ENCODE measurements at places on chromosomes 7 and 10.

DNA sequence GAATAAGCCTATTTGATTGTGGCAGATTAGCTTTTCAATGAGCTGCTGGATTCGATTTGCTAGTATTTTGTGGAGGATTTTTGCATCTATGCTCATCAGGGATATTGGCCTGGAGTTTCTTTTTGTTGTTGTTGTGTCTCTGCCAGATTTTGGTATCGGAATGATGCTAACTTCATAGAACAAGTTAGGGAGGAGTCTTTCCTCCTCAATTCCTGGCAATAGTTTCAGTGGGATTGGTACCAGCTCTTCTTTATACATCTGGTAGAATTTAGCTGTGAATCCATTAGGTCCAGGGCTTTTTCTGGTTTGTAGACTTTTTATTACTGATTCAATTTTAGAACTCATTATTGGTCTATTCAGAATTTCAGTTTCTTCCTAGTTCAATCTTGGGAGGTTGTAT lies 43.4 kb upstream of the KLF14 start:
- no peak for DNase-seq

GRCh38 chr7:36966636-36967035 lies 242.3 kb upstream of the AOAH start:
- DNase-seq: no peak

DNA sequence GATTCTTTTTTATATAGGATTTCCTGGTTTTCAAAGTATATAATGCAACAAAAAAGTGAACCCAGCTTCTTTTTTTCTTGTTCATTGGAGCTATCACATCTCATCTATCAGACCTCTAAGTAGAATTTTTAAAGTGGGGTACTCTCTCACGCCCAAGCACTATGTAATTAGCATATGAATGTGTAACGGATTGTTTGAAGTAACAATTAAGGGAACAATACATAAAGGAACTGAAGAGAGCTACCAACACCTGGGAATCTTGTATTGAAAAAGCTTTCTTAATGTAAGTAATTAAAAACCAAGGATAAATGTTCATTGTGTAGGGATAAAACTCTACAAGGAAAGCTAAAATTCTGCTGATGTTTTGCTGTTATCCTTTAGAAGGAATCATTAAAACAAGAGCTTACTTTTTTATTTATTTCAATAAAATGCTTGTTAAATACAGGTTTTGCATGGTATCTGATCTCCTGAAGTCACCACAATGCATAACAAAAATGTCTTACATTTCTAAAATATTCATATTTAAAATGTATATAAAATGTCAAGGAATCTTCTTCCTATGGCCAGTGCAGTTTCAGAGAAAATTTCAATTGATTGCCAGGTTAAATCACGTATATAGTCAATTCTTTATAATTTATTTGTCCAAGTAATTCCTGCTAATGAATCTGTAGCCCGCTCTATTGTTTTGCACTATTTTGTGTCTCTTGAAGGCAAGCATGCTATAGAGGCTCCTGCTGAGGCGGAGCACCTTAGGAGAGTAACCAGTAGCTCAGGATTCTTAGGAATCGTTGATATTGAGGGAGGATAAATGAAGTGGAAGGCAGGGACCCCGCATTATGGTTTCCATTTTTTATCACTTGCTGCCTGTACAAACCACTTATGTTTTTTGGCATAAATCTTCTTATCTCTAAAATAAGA lies 51.6 kb downstream of the PTPRZ1 start:
- DNase-seq: no peak

DNA sequence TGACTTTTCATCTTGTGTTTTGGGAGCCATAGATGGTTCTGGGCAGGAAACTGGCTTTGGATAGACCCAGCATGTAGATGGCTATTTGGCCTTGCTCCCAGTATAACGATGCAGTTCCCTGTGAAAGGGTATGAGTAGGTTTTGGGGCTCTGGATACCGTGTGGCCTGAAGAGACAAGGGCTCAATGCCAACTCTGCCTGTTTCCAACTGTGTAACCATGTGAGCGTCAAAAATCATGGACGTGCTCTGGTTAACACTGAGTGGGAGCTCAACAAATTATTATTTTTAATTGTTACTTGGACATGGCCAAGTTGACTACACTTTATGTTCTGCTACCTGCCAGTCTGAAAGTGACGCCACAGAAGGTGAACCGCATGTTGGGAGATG lies 41.8 kb downstream of the EGFR start:
- no peak for DNase-seq

DNA sequence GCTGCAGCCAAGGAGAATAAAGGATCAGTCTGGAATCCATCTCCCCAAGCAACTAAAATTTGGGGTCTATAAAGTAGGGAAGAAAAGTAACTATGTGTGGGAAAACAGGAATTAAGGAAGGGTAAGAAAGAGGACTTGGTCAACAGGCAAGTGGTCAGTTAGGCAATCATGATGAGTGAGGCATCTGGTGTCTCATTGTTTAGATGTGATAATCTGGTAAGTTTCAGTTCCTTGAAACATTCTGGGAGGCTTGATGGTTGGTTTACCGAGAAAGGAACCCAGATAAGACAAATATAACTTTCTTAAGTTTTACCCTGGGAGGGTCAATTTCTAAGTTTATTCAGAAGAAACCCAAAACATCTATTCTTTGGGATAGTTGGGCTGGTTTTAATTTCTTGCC lies 22.3 kb downstream of the HYAL4 start:
- DNase-seq: no peak

DNA sequence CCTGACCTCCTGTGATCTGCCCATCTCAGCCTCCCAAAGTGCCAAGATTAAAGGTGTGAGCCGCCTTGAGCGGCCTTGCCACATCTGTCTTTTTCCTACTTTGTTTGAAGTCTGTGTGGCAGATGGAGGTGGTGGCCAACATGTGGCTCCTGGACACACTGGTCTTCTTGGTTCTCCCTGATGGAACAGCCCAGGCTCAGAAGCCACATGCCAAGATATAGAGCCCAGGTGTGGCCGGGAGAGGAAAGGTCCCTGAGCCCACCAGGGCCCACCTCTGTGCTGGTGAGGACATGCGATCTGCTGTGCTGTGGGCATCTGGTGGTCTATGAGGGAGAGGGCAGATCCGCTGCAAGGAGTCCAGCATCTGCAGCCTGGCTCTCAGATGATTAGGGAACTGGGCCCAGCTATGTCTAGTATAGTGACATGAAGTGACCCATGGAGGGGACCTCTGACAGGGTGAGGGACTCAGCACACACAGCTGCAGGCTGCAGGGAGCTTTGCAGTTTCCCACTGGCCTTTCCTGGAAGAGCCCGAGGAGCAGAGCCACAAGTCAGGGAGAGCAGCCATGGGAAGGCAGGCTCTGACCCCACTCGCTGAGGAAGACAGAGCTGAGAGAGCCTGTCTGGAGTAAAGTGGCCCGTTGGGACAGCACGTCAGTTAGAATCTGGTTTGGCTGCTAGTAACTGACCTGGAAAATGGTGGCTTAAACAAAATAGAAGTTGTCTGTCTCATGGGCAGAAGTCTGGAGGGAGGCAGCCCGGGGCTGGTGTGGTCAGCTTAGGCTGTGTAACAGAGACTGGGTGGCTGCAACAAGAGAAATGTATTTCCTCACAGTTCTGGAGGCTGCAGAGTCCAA lies 25.9 kb downstream of the ADCY1 start:
- no peak for DNase-seq

DNA sequence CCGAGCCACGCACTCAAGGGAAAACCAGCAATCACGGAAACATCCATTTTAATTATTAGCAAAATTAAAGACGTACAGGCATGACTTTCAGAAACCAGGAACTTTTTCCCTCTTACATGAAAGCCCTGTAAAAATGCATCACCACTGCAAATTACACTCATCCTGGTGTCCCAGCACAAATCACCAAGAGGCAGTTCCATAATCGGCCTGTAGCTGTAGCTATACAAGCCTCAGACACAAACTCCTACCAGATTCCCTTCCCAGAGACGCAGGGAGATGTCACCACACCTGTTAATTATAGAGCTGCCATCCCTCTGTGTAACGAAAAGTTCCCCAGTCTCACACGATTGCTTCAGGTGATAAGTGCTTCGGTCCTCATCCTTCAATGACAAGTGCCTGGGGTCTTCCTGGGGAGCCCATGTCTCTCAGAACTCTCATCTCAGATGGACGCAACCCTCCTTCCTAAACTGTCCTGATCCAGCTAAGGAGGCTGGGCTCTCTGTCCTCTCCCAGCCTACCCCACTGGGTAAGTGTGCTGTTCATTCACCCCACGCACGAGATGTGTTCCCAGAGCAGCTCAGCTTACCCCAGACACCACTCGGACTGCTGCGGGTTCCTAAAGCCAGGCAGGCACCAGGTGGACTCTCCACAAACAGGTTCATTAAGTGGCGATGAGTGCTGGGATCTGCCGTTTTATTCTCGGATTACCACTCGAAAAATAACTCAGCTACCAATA lies 5.9 kb downstream of the FGFR2 start:
- no peak for DNase-seq

GRCh38 chr10:123718544-123719060 lies 52.4 kb downstream of the GPR26 start:
- no peak for DNase-seq

GRCh38 chr7:43769791-43770465 lies 11.4 kb downstream of the BLVRA start:
- DNase-seq: no peak

DNA sequence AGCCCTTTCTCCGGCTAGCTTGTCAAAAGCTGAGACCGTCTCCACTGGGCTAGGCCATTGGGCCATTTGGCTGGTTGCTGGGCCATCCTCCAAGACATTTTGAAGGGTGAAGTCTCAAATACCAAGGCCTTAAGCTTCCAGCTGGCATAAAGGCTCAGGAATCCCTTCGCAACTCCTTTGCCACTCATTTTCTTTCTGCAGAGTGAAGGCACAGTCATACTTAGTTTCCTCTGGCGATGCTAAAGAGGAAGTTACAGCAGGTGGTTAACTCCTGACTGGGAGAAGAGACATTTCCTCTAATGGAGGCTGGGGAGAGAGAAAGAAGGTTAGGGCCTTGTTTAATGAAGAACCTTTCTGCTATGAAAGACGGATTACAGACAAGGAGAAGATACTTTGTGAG lies 4.8 kb upstream of the REPIN1 start:
- DNase-seq: no peak

GRCh38 chr7:50504646-50505546 lies 54.7 kb upstream of the FIGNL1 start:
- no peak for DNase-seq

DNA sequence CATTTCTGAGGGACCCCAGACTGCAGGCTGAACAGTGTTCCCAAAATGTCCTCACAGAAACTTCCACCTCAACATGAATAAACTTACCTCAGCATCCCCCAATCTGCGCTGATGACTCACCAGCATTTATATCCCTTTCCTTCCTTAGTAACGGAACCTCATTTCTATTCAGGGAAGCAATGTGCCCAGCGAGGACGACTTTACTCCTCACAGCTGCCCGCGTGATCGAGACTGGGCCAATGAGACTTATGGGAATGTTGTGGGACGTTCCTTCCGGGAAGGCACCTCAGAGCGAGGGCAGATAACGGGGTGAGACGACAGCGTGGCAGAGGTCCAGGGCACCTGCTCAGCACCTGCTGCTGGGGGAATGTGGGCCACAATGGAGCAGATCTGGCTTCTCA lies 73.1 kb upstream of the CAMK2B start:
- no peak for DNase-seq

- DNase-seq: no peak
Observed at GRCh38 chr10:52801947-52802346, 29.4 kb upstream of the MBL2 start.

- DNase-seq: peak; percentile 12
Observed at GRCh38 chr10:80356563-80356988, at the start of the genes DYDC1 and DYDC2. DYDC1 (minus strand) TSS chr10:80356755; CDS start chr10:80352601, 4,154 bp downstream. DYDC2 (plus strand) TSS chr10:80356781; CDS start chr10:80362444, 5,663 bp downstream.

- no peak for DNase-seq
Observed at GRCh38 chr10:93715345-93715744, 13.0 kb upstream of the FRA10AC1 start.

- no peak for DNase-seq
Observed at GRCh38 chr10:310371-310770, 175.1 kb downstream of the ZMYND11 start.

DNA sequence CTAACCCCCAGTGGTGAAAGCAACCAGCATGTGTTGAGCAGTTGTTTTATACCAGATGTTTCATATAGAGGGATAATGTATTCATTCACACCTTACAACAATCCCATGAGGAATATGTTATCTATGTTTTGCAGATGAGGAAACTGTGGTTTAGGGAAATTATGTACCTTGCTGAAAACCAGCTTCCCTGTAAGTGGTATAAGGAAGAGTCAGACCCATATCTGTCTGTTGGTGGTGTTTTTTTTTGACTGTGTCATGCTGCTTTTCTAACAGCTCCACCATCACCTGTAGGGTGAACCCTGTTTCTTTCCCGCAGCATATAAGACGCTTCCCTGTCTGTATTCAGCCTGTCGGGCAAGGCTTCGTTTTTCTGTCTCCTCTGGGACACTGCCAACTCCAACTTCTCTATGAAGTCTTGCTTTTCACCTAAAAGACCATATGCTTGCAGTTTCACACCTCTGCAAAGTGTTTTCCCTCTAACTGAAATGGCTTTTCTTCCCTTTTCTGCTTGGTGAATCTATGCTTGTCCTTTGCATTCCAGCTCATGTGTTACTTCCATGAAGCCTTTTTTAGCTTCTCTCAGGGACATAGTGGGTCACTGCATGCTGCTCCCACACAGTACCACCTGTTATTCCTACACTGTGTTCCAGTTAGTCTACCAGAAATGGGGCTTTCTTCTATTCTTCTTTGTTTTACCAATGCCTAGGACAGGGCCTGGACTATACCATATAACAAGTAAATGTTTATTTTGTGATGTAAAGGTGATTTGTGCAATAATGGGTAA lies 92.8 kb downstream of the ST7 start:
- DNase-seq: no peak

- no peak for DNase-seq
Observed at GRCh38 chr10:127092916-127093315, 103.5 kb downstream of the INSYN2A start.

GRCh38 chr7:75575488-75576121 lies 83.5 kb downstream of the SPDYE5 start:
- DNase-seq: no peak

- no peak for DNase-seq
Observed at GRCh38 chr7:19128856-19129255, 11.4 kb upstream of the TWIST1 start.

DNA sequence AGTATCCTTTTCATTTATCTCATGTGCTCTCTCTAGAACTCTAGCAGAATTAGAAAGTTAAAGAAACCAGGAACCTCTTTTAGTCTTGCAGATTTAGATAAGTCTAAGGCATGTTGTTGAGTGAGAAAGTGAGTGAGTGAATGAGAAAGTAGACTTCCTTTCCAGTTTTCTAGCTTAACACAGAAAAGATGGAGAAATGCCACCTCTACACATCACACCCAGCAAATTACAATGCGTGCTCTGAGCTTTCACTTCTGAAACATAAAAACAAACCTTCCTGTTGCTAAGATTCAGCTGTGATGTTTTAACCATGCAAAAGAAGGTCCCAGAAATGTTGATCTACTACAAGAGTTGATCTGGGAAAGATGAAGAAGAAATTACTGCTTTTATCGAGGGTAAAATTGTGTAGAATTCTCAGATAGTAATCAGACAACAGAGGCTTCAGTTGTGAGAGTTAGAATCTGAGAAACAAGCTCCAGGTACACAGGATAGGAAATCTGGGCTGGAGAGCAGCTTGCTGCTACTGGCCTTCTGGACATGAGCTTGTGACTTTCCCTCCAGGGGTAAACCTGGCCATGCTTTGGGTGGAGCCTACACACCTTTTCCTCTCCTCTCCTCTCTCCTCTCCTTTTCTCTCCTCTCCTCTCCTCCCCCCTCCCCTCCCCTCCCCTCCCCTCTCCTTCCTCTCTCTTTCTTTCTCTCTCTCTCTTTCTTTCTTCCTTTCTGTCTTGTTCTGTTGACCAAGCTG lies 4.6 kb downstream of the CYP3A5 start:
- no peak for DNase-seq

GRCh38 chr10:125002423-125003145 lies 60.7 kb downstream of the ZRANB1 start:
- DNase-seq: no peak

GRCh38 chr7:119918185-119918584 lies 354.8 kb upstream of the KCND2 start:
- DNase-seq: no peak
